Hindlimb muscle (tissue), 1 donor: ENCODE measurements at places on chromosomes 6 and 20. TPM values are rescaled to one million over a fixed set of nuclear protein-coding genes. Genes with fewer than 3 reads are reported as not detected.
A peak's percentile ranks its signal among the peaks of the same experiment; 100 is the strongest.

DNA sequence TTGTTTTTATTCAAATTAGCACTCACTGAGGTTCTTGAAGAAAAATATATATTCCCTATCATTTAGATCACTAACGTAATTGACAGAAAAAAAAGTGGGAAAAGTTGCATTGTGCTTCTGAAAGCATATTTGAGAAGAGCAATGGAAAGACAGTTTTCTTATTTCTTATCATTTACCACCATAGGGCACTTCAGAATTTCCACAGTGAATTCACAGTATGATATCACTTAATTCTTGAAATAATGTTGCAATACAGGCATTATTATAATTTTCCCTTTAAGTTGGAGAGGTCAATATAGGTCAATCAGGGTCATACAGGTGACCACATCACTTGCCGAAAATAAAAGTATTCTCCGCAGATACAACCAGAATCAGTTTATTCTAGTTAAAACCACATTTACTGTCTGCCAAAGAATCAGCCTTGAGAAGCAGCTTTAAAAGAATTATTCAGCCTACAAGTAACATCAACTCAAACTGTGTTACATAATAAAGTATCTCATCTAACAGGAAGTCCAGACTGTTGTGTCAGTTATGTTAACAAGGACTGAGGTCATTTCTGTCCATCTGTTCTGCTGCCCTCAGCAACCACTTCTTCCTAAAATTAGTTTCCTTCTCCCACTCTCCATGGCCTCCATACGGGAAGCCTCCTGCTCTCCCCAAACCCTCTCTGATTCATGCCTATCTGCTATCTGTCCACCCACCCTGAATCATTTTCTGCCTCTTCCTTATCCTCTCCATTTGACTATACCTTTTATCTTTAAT is 121.2 kb downstream of the SIM1 start:
- no peak for DNase-seq

DNA sequence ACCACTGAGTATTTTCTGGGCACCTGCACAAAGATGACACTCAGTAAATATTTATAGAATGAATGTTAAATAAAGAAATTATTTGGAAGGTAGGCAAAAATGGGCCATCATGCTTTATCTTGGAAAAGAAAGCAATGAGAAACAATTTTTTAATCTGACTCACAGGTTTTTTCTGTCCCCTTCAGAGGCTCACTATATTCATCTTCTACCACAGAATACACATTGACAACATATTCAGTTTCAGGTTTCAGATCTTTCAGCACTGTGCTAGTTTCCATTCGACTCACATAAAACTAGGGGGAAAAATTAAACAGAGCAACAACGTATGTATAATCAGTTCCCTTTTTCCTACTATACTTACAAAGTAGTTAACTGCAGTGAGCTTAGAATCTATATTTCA is 58.3 kb downstream of the COL12A1 start:
- DNase-seq = no peak

- DNase-seq = no peak
These were observed 59.3 kb downstream of the PRL start for GRCh38 chr6:22237526-22237925.

- DNase-seq = no peak
These were observed 106.5 kb upstream of the TIAM2 start for GRCh38 chr6:154888421-154889295.

DNA sequence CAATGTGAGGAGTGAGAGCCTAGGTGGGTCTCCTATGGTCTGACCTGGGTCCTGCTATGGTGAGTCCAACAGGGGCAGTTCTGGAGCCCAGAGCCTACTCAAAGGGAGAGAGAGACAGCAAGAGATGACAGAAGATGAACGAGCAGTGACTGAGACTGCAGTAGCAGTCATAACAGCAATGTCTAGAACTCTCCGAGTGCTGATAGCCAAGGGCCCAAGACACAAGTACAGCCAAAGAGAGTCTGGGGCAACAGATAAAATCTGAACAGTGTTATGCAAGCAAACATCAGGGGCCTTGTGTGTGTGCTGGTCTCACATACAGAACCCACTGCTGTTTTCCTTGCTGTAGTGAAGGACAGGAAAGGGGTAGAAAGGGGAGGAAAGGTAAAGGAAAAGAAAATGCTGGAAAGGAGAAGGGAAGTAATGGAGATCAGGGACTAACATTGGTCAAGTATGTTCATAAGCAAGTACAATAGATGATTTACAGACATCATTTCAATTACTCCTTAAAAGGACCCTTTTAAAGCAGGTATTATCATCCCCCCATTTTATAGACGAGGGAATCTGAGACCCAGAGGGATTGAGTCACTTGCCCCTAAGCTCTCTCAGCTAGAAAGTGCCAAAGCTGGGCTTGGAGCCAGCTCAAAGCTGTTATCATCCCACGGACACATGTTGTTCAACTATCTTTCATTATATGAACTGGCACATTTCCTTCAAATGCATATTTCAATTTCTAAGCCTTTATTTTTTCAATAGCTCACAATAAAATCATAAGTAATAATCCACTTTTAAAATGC is 182.3 kb upstream of the RAB32 start:
- no peak for DNase-seq

DNA sequence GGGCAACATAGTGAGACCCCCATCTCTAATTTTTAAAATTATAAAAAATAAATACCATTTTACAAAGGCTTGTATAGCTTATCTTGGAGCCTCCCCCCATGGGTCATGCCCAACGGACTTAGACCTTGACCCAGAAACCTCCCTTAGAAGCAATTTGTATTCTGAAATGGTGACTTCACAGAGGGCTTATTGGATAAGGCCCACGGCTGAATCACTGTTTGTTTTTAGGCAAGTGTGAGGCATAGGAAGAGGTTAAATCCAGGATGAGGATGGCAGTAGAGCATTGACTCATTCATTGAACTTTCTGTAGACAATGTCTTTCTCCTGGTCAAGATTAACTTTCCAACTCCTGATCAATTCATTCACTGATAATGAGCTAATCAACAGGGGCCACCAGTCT is 6.2 kb upstream of the SNAI1 start:
- no peak for DNase-seq

- peak; percentile 83 for DNase-seq
These were observed 170.2 kb downstream of the PREX1 start for GRCh38 chr20:48657426-48658197.

TSHZ2 gene
- polyA plus RNA-seq = 8.3 TPM

KCNK5 gene
- 1.1 TPM for polyA plus RNA-seq

HCK gene
- polyA plus RNA-seq = 5.0 TPM

CCDC170 gene
- 1.8 TPM for polyA plus RNA-seq
